CD4-positive, alpha-beta T cell treated with Interleukin-15 for 1 hour (primary cell): ENCODE measurements at places on chromosomes 3 and 15.

DNA sequence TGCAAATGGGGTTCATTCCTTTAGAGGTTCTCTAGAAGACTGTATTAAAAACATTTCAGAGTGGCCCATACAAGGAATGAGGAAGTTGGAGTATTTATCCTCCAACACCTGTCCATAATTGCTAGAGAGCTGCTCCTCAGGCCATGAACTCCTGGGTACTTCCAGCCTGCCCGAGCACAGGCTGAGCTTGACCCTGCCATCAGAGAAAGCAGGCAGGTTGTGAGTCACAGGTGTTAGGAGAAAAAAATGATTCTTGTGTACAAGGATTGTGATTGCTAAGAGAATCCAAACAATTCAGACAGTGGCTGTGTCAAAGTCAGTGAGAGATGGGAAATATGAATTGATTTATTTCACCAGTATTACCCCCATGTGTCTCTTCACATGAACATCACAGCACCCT, 156.8 kb upstream of the GADL1 start:
- DNase-seq = no peak

GRCh38 chr3:120039642-120040610, 54.3 kb downstream of the GSK3B start:
- no peak for DNase-seq

- no peak for DNase-seq
These were observed 11.9 kb upstream of the PLA2G4D start for GRCh38 chr15:42106288-42106687.

DNA sequence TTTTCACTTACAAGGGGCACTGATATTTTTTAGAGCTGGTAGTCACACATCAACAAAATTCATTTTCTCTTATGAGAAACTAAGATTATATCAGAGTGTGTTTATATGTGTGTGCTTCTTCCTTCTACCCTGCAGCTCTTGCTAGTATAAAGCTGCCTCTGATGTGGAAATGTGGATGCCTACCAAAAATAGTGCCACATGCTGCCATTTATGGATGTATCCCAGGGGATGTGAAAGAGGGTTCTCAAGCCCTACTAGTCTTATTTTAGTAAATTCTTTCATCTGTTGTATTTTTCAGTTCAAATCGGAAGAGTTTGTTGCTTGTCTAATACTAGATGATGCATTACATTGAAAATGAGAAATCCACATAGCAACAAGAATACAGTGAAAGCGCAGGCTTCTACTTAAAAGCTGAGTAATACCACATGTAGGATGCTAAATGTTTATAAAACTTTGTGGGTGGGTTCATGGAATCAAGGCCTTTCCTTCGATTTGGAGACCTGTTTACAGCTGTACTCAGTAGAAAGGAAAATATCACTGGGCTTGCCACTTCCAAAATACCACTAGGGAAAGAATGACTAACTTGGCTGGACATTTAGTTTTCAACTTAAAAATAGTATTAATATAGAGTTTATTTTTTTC, 399.2 kb downstream of the EPHA3 start:
- no peak for DNase-seq

GRCh38 chr3:134859341-134859740, 64.3 kb downstream of the EPHB1 start:
- no peak for DNase-seq

- DNase-seq = no peak
These were observed 62.9 kb downstream of the SH3GL3 start for GRCh38 chr15:83510001-83510400.

- DNase-seq = no peak
These were observed 321.1 kb downstream of the UACA start for GRCh38 chr15:70442211-70442610.

- DNase-seq = no peak
These were observed 3.7 kb downstream of the SSR3 start for GRCh38 chr3:156551261-156551660.

DNA sequence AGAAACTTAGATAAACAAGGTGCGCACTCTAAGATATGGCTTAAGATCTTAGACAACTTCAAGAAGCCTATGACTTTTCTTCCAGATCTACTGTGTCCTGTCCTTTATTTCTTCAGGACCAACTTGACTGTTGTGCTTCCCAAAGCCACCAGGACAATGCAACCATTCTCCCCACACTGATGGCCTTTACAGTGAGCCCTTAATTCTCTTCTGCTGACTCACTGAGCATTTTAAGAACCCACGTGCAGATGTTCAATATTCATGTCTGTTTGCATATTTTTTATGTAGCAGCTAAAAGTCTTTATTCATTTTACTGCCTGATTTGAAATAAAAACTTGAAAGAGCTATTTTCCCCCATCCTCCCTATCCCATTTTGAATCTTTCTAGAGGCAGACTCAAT, 103.3 kb upstream of the SLC2A2 start:
- no peak for DNase-seq

GRCh38 chr3:197950677-197951061, 679 bp downstream of the RPL35A start:
- no peak for DNase-seq

DNA sequence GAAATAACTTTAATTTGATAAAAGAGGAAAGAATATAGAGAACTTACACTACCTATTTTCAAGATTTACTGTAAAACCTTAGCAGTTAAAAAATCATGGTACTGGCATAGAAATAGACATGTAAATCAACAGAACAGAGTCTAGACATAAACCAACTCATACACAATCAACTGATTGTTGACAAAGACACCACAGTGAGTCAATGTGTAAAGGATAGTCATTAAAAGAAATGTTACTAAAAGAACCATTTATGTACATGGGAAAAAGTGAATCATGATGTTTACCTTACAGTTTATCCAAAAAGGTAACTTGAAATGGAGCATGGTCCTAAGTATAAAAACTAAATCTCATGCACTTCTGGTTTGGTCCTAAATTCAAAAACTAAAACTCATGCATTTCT, 847.4 kb downstream of the IGSF11 start:
- no peak for DNase-seq
